ENCODE measurements at places on chromosomes 3 and 15. TPM values are rescaled to one million over a fixed set of nuclear protein-coding genes. Genes with fewer than 3 reads are reported as not detected.

GRCh38 chr15:45871121-45871855 lies 236.5 kb downstream of the SQOR start:
- DNase-seq, result no peak

DNA sequence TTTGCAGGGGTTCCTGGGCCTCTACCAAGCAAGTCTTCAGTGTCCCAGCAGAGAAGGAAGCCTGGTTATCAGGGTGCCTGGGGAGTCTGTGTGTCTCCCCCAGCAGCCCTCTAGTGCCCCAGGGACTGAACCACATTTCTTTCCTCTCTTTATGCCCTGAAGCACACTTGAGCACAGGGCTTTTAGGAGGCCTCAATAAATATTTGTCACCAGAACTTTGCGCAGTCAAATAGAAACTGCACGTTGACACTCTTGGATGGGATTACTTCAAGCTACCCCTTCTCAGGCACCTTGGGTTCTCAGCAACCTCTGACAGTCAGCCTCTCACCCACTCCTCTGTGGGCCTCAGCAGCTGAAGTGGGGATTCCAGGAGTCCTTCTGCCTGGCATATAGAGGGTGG lies 226.6 kb upstream of the HES1 start:
- no peak for DNase-seq

- DNase-seq, result no peak
Measured at GRCh38 chr15:37791693-37792092, 142.7 kb upstream of the TMCO5A start.

- no peak for DNase-seq
Measured at GRCh38 chr3:82274897-82275296, 513.5 kb upstream of the GBE1 start.

- no peak for DNase-seq
Measured at GRCh38 chr3:127143172-127143571, 49.8 kb upstream of the PRR23E start.

GRCh38 chr15:84016371-84016770 lies 219.2 kb upstream of the GOLGA6L4 start:
- no peak for DNase-seq

GRCh38 chr3:195751560-195751959 lies 30.8 kb downstream of the MUC20 start:
- DNase-seq, result no peak

GRCh38 chr3:162400697-162401096 lies 904.1 kb downstream of the OTOL1 start:
- no peak for DNase-seq

- no peak for DNase-seq
Measured at GRCh38 chr3:188417766-188418165, 263.8 kb downstream of the LPP start.

- DNase-seq, result no peak
Measured at GRCh38 chr3:32596909-32597369, 26.3 kb upstream of the DYNC1LI1 start.

DNA sequence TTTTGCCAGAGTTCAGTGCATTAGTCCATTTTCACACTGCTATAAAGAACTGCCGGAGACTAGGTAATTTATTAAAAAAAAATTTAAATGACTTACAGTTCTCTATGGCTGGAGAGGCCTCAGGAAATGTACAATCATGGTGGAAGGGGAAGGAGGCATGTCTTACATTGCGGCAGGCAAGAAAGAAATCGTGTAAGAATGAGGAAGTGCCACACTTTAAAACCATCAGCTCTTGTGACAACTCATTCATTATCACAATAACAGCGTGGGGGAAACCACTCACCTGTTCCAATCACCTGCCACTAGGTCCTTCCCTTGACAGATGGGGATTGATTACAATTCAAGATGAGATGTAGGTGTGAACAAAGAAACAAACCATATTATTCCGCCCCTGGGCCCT lies 1361.4 kb downstream of the NSUN3 start:
- DNase-seq, result no peak

- DNase-seq, result no peak
Measured at GRCh38 chr15:64122444-64122843, 26.7 kb downstream of the SNX1 start.

DNA sequence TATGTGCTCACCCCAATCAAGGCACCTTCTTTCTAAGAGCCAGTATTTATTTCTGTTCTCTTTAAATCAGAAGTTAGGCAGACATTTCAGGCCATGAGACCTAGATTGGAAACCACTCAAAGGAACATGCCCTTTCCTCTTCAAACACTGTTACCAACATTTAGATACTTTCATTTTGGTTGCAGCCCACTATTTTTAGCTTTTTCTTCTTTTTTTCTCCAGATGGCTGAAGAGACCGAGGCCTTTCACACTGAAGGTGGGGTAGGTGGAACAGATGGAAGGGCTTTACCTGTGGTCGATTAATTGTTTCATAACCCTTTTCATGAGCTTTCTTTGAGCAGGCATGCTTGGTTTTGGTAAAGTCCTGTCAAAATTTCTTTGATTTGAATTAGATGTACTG lies 10.9 kb upstream of the LZTFL1 start:
- no peak for DNase-seq

- DNase-seq, result no peak
Measured at GRCh38 chr3:48950051-48950450, 31.4 kb downstream of the ARIH2 start.

- DNase-seq, result no peak
Measured at GRCh38 chr3:72633534-72633933, 214.7 kb downstream of the SHQ1 start.

DNA sequence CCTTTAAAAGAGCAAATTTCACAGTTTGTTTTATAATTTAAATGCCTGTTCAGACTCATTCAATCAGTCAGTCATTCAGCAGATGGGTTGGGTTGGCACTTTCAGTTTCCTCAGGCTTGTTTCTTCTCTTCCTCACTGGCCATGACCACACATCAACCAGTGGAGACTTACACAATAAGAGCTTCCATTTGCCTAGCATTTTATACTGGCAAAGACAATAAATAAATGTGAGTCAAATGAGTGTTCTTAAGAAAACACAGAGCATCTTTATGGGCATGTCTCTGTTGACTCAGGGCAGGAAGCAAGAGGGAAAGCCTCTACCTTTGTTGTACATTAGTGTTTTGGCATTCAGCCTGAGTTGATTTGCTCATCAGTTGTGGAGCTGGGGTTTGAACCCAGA lies 122.6 kb downstream of the EPHB1 start:
- no peak for DNase-seq

- DNase-seq, result no peak
Measured at GRCh38 chr3:103609472-103609871, 1174.7 kb downstream of the ZPLD1 start.

PSMA4 gene
- polyA plus RNA-seq, result 303 TPM

ZNF502 gene
- 4.9 TPM for polyA plus RNA-seq

CCRL2 gene
- polyA plus RNA-seq, result 0.09 TPM

LRRC15 gene
- not detected for polyA plus RNA-seq

LSAMP gene
- 0.12 TPM for polyA plus RNA-seq

Measured in keratinocyte (primary cell).